ENCODE measurements at places on chromosomes 3 and 15.

DNA sequence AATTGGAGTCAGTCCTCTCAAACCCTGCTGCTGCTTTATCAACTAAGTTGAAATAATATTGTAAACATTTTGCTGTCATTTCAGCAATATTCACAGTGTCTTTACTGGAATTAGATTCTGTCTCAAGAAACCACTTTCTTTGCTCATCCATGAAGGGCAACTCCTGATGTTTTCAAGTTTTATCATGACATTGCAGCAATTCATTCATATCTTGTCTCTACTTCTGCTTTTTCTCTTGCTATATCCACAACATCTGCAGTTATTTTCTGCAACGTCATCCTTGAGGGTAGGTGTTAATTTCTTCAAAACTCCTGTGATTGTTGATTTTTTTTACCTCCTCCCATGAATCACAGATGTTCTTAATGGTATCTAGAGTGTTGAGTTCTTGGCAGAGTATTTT lies 181.6 kb downstream of the EPHA6 start:
- no peak for DNase-seq

GRCh38 chr3:129341331-129342141 lies 62.9 kb downstream of the HMCES start:
- DNase-seq: no peak

DNA sequence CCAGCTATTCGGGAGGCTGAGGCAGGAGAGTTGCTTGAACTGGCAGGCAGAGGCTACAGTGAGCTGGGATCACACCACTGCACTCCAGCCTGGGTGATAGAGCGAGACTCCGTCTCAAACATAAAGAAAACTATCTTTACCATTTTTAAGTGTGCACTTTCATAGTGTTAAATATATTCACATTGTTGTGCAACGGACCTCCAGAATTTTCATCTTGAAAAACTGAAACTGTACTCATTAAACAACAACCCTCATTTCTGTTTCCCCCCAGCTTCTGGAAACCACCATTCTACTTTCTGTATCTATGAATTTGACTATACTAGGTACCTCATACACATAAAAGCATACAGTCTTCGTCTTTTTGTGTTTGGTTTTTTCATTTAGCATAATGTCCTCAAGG lies 375.1 kb downstream of the SHQ1 start:
- DNase-seq: no peak

DNA sequence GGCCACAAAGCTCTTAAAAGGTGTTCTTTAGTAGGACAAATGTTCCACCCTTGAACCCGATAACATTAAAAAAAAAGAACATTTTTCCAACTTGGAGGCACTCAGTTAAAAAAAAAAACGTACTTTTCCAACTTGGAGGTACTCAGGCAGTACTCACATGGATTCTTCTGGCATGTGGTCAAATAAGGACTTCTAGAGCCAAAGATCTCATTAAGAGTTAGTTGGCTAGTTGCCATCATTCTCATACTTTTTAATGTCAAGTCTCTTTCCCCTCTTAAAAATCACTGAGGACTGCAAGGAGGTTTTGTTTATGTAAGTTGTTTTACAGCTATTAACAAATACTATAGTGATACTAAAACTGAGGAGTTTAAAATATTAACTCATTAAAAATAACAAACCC lies 101.0 kb downstream of the CADPS start:
- DNase-seq: no peak

DNA sequence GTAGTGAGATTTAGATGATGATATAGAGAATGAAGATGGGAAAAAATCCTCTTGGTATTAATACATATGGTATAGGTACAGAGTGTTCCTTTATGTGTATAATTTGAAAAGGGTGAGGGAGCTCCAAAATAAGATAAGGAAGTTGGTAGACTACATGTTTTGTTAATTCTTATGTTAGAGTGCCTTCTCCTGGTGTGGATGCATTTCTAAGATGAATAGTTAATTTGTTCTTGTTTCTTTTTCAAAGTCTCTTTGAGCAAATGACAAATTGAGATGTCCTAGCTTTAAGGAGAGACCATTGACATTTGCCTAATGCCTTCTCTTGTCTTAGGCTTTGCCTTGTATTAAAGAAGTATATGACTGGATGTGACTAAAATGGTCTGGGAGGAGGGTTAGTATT lies 34.1 kb downstream of the AKAP13 start:
- DNase-seq: no peak

DNA sequence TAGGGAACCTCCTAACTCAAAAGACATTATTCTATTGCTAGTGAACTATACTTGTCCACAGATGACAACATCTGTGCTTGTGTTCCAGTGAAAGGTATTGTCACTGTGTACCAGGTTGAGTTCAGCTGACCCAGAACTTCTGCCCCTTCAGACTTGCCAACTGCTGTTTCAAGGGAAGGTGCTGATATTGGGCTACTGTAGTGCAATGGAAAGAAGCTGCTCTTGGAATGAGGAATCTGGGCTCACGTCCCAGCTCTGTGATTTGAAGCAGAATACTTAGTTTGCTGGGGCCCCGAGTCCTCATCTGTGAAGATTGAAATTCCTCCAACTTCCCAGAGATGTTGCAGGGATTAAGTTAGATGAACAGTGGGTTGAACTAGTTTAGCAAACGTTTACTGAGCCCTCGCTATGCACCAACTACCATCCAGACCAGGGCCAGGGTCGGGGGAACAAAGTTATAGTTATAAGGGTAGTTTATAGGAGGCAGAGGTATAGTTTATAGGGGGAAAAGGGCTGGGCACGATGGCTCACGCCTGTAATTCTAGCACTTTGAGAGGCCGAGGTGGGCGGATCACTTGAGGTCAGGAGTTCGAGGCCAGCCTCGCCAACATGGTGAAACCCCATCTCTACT lies 15.9 kb upstream of the UMPS start:
- DNase-seq: no peak

DNA sequence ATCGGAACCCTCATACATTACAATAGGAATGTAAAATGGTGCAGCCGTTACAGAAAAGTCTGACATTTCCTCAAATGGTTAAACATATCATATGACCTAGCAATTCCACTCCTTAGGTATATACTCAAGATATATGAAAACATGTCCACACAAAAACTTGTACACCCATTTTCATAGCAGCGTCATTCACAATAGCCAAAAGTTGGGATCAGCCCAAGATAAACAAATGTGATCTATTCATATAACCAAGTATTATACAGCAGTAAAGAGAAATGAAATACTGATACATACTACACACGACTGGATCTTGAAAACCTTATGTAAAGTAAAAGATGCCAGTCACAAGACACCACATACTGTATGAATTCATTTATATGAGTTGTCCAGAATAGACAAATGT lies 102.4 kb downstream of the MSL2 start:
- DNase-seq: no peak

DNA sequence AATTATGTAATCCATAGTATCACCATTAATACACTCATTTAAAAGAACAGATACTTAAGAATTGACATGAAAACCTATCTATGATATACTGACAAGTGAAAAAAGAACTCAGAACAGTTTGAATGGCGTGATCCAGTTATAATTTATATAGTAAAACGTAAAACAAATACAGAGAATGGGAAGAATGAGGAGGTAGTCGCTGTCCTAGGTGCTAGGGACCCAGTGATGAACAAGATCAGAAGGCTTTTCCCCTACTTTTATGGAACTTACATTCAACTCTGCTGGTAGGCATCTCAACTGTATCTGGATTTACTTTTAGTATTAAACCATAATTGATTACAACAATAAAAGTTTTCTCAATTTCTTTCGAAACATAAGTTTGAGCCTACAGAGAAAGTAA lies 31.8 kb downstream of the GSK3B start:
- DNase-seq: no peak

DNA sequence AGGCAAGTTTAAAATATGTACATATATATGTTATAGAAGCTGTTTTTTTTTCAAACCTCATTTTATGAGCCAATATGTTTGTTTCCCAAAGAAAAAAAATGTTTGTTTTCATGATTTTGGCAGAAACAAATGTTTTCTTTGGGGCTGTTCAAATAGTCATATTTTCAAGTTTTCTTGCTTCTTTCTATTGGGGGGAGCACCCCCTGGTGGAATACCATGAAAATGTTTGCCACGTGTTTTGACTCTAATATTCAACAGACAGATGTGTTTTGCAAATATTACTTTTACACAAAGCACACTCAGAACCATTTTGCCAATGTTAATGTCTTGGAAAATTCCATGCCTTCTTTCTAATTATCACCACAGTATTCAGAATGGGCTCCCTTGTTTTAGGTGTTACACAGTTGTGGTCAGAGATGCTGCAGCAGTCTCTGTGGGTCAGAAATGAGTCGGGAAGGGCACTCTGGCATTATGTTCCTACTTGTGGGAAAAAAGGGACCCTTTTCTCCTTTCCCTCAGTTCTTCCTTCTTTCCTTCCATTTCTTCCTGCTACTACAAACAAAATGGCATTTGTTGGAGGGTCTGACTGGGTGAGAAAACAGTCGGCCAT lies 817.0 kb downstream of the TUSC7 start:
- no peak for DNase-seq

DNA sequence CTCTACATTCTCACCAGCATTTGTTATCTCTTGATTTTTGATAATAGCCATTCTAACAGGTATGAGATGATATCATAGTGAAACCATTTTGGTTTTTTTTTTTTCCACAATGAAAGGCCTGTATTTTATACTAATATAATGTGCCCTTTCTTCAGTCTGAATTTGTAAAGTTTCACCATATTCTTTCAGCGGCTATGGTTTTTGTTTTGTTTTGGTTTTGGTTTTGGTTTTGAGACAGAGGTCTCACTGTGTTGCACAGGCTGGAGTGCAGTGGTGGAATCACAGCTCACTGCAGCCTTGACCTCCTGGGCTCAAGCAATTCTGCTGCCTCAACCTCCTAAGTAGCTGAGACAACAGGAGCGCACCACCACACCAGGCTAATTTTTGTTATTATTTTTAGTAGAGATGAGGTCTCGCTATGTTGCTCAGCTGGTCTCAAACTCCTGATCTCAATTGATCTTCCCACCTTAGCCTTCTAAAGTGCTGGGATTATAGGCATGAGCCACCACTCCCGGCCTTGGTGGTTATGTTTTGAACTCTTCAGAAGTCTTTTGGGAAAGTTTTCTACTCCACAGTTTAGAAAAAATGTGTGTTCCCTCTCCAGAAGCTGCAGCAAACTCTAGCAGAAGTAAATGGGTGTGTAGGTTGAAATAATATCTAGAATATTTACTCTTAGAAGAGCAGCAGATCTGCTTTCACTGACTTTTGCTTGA lies 110.2 kb upstream of the UMPS start:
- DNase-seq: peak; percentile 13

DNA sequence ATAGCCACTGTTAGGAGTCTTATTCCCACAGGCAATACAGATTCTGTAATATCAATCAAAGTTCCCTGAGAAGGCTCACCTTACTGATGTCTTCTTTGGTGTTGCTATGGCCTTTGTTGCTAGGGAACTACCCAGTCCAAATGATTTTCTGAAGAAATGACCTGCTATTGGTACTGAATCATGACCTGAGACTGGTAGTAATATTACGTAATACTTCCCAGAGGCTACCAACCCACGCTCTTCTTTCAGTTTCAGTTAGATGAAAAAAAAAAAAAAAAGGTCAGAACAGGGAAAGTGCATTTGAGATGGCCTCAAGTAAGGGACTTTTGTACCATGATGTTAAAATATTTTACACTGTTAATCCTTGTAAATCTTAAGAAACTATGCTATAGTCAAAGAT lies 1092.5 kb upstream of the EPHA6 start:
- peak; percentile 40 for DNase-seq

DNA sequence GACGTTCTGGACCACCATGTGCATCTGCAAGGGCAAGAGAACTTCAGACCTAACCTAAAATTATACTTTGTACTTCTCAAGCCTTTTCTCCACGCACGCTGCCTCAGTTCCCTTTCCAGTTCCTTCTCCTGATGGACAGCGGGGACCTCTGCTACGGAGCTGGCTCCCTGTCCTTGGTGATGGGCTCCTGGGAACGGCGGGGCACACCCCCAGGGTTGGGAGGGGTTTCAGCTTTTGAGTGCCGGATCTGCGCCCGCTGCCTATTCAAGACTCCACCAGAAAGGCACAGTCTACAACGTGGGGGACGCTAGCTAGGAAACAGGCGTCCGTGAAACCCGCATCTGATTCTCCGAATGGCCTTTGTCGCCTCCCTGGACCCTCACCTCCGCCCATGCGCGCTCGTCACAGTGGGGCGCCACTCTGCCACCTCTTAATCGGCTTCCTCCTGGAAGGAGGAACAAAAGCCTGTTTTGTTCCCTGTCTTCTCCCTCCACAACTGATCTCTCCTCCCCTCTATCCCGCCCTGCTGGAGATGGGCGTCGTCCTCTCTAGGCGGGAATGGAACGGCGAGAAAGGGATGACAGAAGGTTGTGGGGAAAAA lies 2.2 kb downstream of the GPR149 start:
- DNase-seq: no peak

- DNase-seq: no peak
These were observed 1.1 kb upstream of the EPHA6 start for GRCh38 chr3:96813134-96813819.

DNA sequence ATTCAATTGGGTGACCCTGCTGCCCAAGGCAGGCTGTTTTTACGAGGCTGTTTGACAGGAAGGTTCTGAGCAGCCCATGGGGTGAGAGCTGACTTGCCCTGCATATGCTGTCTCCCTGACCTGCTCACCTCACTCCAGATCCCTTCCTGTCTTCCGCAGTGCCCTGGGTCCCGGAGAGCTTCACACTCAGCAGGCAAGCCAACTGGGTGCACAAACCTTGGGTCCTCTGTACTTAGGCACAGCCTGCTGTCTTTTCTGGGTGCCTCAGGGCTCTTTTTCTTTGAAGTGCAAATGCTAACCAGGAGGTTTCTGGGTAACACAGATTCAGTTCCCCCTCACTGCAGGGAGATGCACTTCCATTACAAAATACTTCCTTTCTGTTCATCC lies 32.8 kb downstream of the ZXDC start:
- DNase-seq: no peak

- no peak for DNase-seq
These were observed 4.2 kb downstream of the STOML1 start for GRCh38 chr15:73987681-73988444.

DNA sequence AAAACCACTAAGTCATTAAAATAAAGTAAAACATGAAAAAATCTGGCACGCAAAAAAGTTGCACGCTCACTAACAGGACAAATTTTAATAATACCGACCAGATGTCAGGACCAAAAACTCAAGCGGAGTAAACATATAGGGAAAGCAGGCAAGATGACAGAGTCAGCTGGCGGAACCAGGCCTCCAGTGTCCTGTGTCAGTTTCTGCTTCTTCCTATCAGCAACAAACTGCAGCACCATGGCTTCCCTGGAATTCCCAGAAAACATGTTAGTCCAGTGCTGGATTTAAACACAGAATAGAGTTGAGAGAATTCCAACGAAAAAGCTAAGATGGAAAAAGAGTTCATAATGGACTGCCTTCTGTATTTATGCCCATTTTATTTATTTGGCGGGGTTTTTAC lies 169.1 kb upstream of the ARHGEF26 start:
- DNase-seq: no peak

DNA sequence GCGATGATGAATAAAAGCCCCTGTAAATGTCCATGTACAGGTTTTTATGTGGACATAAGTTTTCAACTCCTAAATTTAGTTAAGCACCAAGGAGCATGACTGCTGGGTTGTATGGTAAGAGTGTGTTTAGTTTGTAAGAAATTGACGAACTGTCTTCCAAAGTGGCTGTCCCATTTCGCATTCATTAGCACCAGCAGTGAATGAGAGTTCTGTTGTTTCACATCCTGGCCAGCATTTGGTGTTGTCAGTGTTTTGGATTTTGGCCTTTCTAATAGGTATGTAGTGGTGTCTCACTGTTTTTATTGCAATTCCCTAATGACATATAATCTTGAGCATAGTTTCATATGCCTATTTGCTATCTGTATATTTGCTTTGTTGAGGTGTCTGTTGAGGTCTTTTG lies 3.7 kb downstream of the ZNF621 start:
- no peak for DNase-seq

GRCh38 chr3:16452261-16452660 lies 61.2 kb downstream of the RFTN1 start:
- DNase-seq: no peak
